ENCODE measurements at places on chromosomes 4 and X.

- DNase-seq, result peak; percentile 81
Observed at GRCh38 chrX:23493941-23494374, 159.3 kb downstream of the PTCHD1 start.

- no peak for DNase-seq
Observed at GRCh38 chrX:142978130-142978684, 47.5 kb upstream of the SPANXN4 start.

DNA sequence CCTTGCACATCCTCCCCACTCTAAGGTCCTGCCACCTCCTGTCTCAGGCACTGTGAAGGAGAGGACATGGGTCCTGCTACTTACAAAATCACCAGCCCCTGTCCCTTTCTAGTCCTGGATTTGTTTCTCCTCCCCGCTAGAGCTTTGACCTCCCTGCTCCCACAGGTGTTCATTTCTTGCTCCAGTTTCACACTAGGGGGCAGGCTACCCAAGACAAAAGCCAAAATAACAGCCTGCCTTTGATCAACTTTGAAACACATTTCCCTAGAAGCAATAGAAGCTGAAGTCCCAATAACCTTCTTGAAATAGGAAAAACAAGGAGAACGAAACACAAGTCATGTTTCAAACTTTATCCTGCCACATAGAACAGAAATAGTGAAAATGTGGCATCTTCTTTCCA, 164.4 kb downstream of the QDPR start:
- peak; percentile 6 for DNase-seq

GRCh38 chr4:12545812-12546211, 938.3 kb downstream of the RAB28 start:
- no peak for DNase-seq

GRCh38 chrX:21438792-21439191, 64.6 kb downstream of the CNKSR2 start:
- peak; percentile 69 for DNase-seq

DNA sequence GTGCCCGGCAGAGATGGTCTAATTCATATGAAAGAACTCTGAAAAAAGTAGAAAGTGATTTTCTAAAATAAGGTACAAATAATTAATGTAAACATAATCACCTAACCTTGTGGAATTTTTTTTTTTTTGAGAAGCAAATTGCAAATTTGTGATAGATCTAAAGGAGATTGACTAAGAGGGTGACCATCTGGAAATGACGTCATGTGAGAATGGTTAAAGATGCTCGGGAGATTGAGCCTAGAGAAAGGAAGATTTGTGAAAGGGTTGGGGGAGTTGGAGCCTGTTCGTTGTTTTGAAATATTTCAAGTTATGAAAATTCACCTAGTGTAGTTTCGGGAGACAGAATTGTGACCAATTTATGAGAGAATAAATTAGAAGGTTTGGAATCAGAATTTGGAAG, 115.7 kb upstream of the ANK2 start:
- DNase-seq, result no peak

DNA sequence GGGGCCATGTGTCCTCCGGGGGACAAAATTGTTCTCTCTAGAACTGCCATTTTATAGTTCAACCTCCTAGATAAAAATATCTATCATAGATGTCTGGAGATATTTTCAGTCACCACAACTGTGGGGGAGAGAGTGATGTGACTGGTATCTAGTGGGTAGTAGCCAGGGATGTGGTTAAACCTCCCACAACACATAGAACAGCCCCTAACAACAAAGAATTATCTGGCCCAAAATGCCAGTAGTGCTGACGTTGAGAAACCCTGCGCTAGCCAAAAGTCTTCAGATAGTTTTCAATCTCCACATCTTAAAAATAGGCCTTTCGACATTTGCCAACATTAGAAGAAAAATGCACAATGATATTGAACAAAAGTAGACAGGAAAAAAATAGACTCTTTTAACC, 19.0 kb upstream of the SUPT20HL2 start:
- DNase-seq, result no peak

- no peak for DNase-seq
Observed at GRCh38 chrX:35017284-35017683, 74.7 kb downstream of the FAM47B start.

DNA sequence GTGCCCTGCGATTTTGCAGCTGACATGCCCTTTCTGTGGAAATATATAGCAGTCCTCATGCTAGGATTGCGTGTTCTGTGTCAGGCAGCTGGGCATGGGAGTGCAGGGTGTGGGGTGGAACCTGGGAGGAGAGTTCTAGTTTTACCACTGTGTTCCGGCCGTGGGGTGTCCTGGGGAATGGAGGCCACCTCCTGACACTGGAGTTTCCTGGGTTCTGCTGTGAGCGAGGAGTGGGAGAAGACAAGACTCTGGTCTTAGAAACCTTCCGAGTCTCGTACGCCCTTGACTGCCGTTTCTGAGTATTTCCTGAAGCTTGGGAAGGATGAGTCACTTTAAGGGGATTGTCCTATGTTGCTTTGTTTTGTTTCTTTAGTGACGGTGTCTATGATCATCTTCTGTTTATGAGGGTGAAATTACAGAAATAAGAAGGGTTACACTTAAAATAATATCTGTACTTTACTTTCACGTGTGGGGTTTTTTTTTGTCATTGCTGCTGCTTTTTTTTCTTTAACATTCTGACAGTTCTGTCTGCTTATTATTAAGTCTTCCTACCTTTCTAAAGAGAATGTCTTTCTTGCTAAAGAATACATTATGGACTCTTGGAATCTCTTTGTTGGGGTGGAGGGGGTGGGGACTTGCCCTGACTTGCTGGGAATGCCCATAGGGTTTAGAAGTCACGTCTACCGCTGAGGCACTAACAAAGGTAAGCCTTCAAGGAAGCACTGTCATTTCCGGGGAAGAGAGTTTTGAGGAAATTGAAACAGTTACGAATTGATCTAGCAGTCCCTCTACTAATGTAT, 19.1 kb downstream of the CD99 start:
- DNase-seq, result no peak

- DNase-seq, result no peak
Observed at GRCh38 chrX:41799661-41800060, 75.7 kb downstream of the GPR82 start.

DNA sequence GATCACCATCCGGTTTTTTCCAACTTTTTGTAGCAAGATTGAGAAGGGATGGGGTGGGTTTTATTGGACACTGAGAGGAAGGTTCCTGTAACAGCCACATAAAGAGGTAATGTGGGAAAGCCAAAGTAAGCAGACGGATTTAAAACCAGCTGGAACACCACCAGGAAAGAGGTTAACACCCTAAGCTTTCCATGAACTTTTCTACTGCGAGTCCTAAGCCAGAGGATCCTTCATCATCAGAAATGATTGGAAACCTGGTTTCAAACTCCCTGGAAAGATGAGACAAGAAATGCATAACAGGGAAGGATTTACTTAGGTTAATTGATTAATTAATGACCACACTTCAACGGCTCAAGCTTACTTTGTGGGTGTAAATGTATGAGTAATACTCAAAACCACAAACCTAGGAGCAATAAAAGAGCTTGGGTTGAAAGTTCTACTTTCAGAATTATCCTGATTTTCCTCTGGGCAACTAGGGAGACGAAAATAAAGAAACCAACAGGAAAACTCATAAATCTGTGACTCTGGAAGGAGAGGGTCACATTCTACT, 91.5 kb downstream of the COX18 start:
- DNase-seq, result no peak

DNA sequence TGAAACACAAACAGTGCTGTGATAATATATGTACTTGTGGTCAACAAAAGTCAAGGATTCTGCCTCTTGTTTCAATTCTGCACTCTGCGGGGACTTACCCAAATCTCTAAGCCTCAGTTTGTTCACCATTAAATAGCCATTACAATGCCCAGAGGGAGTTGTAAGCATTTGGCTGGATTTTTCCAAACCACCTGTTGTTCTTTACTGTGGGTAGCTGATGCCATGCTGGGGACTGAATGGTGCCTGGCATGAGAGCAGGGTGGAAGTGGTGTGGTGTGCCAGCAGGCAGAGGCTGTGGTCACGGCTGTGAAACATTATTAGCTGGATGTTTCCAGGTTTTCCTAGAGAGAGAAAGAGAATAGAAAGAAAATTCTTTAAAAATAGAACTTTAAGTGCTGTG, 60.7 kb upstream of the PAK3 start:
- no peak for DNase-seq

- DNase-seq, result no peak
Observed at GRCh38 chr4:90443231-90443630, 316.0 kb downstream of the CCSER1 start.

DNA sequence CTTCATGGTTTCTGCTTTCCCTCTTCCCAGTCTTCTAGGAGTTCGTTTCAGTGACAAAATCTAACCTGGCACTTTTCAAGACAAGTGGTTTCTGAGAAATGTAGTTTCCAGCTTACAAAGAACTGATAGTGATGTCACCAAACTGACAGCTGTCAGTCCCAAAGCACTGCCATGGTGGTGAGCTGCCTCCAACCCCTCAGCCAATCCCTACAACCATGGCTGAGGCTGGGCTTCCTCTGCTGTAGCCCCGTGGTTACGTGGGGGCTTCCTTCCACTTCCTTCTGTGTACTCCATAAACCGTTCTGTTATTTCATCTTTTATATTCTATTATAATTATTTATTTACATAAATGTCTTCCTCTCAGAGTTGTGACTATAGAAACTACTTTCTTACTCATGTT, 198.6 kb upstream of the AGA start:
- DNase-seq, result no peak

- no peak for DNase-seq
Observed at GRCh38 chr4:20370274-20370673, 118.6 kb downstream of the SLIT2 start.

GRCh38 chrX:16123222-16123786, at the start of gene GRPR:
GRPR (plus strand) TSS chrX:16123565; CDS start chrX:16123954, 389 bp downstream.
- peak; percentile 17 for DNase-seq

DNA sequence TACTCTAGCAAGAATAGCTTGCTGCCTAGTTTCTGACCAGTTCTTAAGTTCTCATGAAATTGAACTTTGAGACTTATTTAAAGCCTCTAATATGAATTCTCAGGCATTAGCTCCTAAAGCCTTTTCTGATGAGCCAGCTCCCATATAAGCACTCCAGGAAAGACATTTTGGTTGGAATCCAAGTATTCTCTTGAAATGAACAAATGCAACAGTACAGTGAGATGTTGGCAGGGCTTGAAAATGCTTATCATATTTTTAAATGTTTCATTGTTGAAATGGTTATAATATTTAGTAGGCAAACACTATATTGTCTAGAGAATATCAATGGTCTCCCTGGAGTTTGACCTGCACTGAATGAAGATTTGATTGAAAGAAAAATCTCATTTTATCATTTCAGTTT, 240.3 kb downstream of the ANK2 start:
- no peak for DNase-seq

DNA sequence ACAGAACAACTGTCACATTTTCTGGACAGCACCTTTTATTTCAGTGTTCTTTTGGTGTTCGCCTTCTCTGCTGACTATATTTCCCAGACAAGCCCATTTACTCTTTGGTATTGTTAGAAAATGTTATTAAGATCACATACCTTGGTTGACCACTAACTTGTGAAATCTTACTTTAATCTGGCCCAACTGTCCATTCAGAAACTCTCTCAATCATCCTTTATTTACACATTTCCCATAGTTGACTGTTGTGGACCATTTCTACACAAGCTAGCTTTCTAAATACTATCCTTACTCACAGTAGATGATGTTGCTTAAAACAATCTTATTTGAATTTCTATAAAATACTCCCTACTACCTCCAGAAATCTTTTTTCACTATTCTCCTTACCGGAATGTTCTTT, 64.7 kb downstream of the QRFPR start:
- no peak for DNase-seq

GRCh38 chr4:74543983-74544382, 99.0 kb downstream of the AREG start:
- no peak for DNase-seq

GRCh38 chrX:132165651-132166050, 37.8 kb upstream of the FRMD7 start:
- DNase-seq, result no peak

- DNase-seq, result no peak
Observed at GRCh38 chr4:48329193-48329592, 12.1 kb upstream of the SLAIN2 start.

- DNase-seq, result no peak
Observed at GRCh38 chrX:151929126-151929525, 16.4 kb downstream of the MAGEA4 start.

DNA sequence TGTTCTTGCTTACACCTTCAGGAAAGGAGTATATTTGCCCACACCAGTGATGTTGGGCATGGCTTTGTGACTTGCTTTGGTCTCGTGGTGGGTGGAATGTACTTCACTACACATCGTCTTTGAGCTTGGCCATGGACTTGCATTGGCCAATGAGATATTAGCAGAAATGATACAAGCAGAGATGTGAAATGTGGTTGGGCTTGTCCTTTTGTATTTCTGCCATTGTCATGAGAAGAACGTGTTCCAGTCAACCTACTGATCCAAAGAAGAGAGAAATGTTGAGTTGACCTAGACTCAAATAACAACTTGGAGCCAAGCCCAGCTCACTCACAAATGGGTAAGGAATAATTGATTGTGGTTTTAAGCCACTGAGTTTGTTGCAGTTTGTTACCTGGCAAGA, 138.4 kb upstream of the ARX start:
- DNase-seq, result no peak

DNA sequence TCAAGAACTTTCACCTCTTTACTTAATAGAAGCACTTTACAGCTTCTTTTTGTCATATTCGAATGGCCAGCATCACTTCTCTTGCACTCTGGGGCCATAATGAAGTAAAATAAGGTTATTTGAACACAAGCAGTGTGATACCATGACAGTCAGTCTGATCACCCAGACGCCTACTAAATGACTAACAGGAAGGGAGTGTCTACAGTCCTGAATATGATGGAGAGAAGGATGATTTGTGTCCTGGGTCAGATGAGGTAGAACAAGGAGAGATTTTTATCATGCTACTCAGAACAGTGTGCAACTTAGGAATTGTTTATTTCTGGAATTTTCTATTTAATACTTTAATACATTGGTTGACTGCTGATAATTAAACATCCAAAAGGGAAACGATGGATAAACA, 284.2 kb upstream of the F9 start:
- no peak for DNase-seq

DNA sequence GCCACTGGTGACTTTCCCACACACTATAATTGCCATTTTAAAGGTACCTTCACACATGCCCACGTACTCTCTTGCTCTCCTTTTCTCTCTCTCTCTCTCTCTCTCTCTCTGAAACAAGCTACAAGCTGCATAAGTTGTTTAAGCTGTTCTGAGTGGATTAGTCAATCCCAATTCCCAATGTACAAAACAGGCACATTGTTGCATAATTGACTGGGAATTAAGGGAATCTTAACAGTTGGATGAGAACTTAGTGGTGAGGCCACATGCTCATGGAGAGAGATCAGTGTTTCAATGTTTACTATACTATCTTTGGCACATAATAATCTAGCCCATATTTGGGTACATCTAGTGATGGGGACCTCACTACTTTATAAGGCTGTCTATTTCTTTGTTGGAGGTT, 123.3 kb downstream of the ARHGEF9 start:
- no peak for DNase-seq

GRCh38 chrX:95703696-95704095, 980.9 kb upstream of the DIAPH2 start:
- DNase-seq, result no peak

DNA sequence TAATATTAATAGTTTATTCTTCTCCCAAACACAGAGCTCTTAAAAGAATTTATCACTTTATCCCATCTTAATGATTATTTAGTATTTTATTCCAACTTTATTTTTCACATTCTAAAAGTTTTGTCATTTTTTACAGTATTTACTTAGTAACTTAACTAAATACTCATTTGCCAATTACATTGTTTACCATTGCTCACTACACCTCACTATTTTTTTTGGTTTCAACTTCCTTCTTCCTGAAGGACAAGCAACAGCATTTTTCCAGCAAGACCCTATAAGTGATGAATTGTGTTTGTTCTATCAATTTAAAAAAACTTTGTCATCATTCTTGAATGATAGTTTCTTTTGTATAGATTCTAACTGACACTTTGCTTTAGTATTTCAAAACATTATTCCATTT, 19.4 kb upstream of the SRD5A3 start:
- DNase-seq, result no peak
